Suppressor macrophage treated with lipopolysaccharide for 4 hours (primary cell): ENCODE measurements at places on chromosomes 2 and 18.

DNA sequence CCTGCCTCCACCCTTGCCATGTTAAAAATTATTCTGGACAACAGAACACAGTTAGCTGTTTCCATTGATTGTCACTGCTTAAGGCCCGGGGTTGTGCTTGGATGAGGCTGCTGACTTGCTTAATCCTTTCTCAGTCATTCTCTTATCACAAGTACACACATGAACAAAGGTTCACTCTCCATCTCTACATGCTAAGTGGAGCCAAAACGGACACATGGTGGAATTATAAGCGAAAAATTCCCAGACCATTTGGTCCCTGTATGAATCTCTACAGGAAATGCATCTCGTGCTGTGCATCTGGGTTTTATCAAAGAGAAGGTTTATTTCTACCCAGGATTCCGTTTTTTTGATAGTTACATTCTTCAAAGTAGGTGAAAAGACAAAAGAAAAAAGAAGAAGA is 177.5 kb upstream of the ETAA1 start:
- DNase-seq, result no peak

GRCh38 chr18:12990967-12991820 is at the start of gene CEP192:
CEP192 (plus strand) TSS chr18:12991362; CDS start chr18:12999425, 8,063 bp downstream.
- peak; percentile 99 for DNase-seq

GRCh38 chr18:41860987-41861386 is 94.0 kb upstream of the PIK3C3 start:
- DNase-seq, result no peak

GRCh38 chr2:97718051-97718882 is 4.9 kb downstream of the ZAP70 start:
- DNase-seq, result no peak

GRCh38 chr2:120313695-120314615 is 32.0 kb upstream of the INHBB start:
- no peak for DNase-seq

- no peak for DNase-seq
These were observed 52.1 kb downstream of the ALPK2 start for GRCh38 chr18:58576638-58577251.

DNA sequence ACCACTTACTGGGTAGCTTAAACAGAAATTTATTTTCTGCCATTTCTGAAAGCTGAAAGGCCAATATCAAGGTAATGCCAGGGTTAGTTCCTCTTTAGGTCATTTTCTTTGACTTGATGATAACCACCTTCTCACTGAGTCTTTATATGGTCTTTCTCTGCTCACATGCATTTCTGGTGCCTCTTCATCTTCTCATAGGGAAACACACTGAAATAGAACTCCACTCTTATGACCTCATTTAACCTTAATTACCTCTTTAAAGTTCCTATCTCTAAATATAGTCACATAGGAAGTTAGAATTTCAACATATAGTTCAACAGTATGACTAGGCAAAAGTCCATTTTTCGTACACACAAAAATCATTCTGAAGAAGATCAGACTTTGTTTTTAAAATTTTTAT is 616.8 kb upstream of the VRK2 start:
- DNase-seq, result peak; percentile 38

GRCh38 chr2:234528410-234529148 is 31.7 kb upstream of the ARL4C start:
- DNase-seq, result no peak

DNA sequence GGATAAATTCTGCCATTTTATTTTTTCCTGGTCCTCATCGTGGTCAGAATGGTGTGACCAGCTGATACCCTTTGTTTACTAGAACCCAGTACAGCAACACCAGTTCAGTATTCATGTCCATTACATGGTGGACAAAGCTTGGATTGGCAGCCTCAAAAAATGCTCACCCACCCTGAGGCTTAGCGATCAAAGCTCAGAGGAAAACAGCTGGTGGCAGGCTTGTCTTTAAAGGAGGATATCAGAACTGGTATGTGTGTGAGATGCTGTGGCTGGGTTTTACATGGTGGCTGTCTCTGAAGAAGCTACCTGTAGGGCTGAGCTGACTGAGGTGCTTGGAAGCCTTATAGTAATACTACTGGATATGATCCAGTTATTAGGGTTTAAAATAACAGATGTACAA is 471.1 kb upstream of the MEX3C start:
- no peak for DNase-seq

DNA sequence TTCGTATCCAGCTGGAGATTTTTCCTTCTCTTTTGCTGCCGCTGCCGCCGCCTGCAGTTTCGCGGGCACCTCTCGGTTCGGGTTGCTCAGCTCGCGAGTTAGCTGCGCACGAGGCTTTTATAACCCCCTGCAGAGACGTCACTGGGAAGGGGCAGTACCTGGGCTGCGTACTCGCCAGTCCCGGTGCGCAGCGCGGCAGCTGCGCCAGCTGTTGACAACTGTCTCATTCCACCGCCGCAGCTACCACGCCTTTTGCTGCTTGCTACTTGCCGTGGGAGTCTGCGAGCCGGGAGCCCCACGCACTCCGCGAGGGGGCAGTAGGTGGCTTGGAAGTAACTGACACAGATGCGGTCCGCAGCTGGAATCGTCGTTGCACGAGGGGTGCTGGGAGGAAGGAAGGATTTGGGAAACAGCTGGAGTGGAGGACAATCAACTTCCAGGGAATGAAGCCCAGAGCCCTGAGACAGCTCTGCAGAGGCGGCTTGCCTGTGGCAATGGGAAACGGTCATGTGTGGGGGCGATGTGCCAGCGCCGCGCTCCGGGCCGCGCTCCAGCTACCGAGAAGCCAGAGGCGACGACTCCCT is at the start of gene TACR1:
Gene TACR1, minus strand, starts transcription at position 93 of the 584 bp plus-strand sequence. CDS start 586 bp downstream, outside the sequence.
- peak; percentile 50 for DNase-seq

- no peak for DNase-seq
These were observed 664.4 kb upstream of the SLC39A10 start for GRCh38 chr2:194992648-194993047.

DNA sequence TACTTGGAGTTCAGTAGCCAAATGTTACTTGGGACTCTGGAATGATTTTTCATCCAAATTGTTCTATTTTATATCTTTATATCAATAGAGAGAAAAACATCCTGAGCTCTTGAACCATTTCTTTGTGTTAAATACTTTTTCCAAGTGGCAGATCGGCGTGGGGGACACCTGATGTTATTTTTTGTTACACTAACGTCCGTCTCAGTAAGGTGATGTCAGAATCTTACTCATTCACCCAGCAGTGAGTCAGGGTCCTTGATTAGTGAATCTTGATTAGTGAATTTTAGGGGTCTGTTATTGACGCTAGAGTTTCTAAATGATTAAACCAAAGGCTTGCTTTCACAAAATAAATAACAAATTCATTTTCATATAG is 1.7 kb downstream of the MIB1 start:
- DNase-seq, result no peak

DNA sequence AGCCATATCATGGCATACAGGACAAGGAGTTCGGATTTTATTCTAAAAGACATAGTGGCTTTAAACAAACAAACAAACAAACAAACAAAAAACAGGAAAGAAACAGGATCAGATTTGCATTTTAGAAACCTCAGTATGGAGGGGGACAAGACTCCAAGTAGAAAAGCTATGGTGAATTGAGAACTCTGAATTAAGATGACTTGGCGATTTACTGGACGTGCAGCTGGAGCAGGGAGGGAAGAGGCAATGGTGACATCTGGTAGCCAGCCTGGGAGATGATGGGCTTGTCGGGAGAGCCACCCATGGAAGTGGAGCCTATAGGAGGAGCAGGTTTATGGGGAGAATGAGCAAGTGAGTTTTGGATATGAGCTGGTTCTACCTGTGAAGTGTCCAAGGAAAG is 13.2 kb downstream of the CPLX4 start:
- no peak for DNase-seq

DNA sequence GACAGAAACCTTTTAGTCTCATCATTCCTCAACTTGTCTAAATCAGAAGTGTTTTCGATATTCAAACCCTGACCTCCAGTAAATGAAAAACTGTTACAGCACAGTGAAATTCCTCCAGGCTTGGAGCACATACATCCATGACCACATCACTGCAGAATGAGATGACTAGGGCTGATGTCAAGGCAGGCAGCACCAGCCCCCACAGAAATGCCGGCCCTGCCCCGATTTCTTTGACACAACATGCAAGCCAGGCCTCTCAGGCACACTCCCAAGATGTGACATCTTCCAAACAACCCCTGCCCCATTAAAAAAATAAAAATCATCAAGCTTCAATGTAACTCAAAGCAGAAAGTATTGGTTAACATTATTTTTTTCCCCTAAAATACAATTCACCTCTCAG is 103.3 kb downstream of the CTAGE1 start:
- DNase-seq, result no peak

DNA sequence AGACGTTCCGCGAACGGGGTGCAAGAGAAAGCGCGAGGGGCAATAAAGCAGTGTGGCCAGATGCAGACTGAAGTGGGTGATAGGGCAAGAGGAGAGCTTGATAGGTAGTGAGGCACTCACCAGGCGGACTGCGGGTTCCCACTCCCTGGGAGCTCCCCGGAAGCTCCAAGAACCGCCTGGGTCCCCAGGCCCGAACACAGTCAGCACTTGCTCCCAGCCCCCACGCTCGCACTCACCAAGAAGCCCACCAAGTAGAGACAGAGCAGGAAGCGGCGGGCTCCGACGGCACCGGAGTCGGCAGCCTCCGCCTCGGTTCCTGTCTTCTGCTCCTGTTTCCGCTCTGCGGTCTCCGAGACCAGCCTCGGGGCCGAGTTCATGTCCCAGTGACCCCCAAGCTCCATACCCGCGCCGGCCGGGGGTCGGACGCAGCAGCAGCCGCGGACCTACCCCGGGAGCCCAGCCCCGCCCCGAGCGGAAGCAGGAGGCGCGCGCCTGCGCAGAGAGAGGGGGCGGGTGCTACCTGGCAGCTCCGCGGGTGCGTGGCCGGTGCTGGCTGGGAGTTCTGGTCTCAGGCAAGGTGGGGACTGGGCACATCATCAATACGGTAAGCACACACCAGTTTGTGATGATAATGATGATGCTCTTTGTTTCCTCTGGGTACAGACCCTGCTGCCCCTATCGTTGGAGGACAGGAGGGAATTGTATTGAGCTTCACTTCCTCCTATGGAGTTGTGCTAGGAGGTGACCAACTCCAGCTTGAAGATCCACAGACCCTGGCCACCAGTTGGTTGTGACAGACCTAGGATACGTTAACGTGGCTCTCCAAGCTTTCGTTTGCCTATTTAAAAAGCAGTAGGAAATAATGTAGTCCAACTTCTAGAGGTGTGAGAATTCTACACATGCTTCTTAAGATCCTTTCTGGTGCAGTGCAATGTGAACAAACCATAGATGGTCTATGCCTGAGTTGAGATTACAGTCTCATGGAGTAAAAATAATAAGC is 25.1 kb upstream of the TMEM182 start:
- DNase-seq, result peak; percentile 83

DNA sequence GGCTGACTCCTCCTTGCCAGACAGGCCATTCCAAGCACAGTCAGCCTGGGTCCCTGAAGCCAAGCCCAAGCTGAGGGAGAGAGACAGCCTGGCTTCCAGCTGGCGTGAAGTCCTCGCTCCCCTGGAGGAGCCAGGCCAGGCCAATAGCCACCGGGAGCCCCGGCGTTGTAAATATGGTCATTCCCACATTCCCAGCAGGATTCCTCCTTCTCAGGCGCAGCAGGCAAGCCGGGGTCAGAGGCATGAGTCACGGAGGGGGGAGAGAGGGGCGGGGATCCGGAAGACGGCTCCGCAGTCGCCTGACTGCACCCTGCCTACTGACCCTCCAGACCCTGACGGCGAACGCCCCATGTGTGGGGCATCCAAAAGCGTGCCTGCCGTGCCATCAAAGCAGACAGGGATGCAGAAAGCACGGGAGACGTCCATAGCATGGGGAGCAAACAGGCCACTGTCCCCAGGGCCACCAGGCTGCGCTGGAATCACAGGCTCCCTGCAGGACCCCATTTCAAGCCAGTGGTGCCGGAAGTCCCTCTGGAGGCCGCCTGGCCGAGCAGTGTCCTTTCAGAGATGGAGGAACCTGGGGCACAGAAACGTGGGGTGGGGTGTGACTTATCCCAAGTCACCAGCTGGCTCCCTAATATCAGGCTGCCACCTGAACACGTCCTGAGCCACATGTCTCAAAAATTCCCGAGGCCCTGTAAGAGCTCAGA is 48.2 kb downstream of the TWIST2 start:
- DNase-seq, result no peak

GRCh38 chr18:57957210-57957609 is 86.8 kb upstream of the NEDD4L start:
- no peak for DNase-seq

DNA sequence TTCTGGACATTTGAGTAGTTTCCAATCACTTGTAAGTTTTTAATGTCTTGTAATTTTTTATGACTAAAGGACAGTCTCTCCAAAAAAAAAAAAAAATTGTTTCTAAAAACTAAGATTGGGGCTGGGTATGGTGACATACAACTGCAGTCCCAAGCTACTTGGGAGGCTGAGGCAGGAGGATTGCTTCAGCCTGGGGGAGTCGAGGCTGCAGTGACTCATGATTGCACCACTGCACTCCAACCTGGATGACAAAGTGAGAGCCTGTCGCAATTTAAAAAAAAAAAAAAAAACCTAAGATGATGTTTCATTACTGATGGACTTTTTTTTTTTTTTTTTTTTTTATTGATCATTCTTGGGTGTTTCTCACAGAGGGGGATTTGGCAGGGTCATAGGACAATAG is 34.4 kb upstream of the PKDCC start:
- DNase-seq, result no peak

- DNase-seq, result no peak
These were observed 493 bp downstream of the FN1 start for GRCh38 chr2:215435280-215435869.

DNA sequence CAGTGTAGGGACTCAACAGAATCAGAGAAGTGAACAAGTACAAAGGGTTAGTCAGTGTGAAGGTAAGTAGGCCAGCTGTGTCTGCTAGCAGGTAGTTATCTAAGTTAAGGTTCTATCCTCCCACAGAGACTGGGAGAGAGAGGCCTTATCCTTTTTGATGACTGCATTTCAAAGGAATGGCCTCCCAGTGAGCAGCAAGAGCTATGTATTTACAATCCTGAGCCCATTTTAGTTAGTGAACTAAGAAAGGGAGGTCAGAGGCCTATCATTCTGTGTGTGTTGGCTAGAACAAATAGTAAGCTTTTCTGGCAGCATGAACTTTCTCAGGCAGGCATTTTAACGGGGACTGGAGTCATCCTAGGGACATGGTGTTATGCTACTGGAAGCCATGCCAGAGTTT is 182.9 kb downstream of the VWC2L start:
- no peak for DNase-seq

GRCh38 chr2:232260075-232260474 is 118.5 kb upstream of the ALPP start:
- DNase-seq, result peak; percentile 3

DNA sequence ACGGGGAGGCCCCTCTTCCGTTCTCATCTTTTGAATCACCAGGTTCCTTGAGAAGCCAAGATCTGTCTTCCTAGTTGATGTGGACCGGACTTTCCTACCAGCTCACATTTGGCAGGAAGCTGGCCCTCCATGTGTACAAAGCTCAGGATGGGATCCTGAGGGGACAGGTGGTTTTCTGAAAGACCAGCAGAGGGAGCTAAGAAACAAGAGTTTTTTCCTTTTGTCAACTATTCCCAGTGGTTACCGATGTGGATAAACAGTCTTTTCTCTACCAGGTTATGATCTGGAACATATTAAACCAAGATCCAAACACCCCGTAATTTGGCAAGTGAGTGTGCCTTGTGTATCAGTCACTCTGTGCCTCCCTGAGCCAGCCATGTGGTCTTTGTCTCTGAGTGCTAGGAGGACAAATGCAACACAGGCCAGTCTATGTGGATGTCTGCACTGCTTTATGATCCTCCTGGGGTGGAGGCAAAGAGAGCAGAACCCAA is 25.1 kb upstream of the ARHGAP25 start:
- peak; percentile 77 for DNase-seq
